ENCODE measurements at places on chromosomes 1 and 21.

DNA sequence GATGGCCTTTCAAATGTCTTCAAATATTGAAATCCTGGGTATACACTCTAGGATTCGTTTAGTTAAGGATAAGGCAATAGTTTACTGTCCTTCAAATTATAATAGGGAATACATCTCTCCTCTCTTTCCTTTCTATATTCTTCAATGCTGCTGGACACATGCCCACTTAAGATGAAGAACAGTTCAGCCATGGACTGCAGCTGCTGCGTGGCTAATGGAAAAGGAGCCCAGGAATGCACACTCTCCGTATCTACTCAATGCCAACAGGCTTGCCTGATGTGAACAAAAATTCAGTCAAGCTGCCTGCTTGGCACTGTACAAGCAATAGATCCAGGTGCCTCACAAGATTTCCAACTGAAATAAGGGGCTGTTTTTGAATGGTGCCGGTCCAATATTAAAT, 321.2 kb upstream of the LYPLAL1 start:
- no peak for DNase-seq

DNA sequence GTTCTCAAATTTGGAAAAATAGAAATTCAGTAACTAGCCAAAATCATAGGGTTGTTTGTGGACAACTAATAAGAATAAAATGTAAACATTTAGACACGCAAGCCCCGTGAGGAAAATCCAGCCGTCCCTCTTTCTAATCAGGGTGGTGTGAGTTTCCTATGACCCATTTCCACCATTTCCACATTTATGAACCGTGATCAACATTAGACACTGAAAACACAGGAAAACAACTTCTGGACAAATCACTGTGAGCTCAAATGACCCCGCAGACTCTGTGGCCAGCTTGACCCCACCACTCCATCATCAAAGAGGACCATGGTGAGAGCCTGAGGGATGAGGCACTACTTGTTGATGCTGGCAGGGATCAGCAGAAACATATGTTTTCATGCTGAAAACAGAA, 101.0 kb downstream of the SIM2 start:
- DNase-seq, result no peak

- no peak for DNase-seq
Observed at GRCh38 chr1:6065093-6065858, 19.6 kb downstream of the KCNAB2 start.

DNA sequence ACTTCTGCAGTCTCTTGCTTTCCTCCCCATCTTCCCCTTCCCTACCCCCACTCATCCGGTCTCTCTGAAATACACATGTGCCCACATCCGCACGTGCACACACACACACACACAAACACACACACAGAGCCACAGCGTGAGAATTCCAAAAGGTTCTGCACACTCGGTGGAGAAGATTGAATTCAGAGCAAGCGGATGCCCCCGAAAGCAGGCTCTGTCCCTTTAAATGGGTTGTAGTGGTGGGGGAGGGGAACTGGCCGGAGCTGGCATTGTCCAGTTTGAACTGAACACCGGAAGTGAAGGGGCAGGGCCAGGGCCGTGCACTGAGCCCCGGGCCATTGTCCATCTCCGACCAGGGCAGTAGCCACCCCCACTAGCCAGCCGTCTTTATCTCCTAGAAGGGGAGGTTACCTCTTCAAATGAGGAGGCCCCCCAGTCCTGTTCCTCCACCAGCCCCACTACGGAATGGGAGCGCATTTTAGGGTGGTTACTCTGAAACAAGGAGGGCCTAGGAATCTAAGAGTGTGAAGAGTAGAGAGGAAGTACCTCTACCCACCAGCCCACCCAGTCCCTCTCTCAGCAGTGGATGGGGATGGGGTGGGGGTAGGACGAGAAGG, 1.3 kb upstream of the LIN28A start:
- no peak for DNase-seq

GRCh38 chr1:39317111-39317510, 112.6 kb downstream of the MACF1 start:
- no peak for DNase-seq

- no peak for DNase-seq
Observed at GRCh38 chr1:169487133-169487532, 1.4 kb upstream of the SLC19A2 start.

DNA sequence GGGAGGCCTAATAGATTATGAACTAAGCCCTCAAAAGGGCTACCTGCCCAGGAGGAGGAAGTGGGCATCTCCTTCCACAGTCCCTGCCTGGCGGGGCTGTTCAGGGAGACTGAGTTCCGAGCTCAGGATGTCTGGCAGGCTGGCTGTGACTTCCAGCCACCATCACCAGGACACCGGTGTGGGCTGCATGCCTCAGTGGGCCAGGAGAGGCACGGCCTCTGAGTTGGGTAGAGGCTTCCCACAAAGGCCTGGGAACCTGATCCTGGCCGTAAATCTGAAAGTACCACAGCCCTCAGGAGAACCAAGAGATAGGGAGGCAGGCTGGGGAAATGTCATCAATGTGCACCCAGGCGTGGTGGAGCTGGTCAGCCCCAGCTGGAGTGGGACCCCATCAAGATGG, 29.1 kb downstream of the NTPCR start:
- DNase-seq, result no peak

- no peak for DNase-seq
Observed at GRCh38 chr1:116836099-116836498, 73.6 kb upstream of the PTGFRN start.

DNA sequence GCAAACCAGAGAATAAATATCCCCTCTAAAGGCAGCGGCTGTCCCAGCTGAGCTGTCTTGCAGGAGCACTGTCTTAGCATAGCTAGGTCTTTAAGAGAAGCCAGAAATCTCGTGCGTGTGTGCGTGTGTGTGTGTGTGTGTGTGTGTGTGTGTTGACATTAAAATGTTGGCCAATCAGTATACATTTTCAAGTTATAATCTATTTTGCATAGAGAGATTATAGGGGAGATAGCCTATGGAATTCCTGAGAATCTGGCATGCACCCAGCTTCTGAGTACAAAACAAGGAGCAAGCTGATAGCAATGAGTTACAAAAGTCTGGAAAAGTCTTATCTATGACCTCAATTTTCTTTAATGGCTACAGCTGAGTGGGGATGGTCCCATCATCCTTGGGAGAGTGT, 17.7 kb downstream of the METTL13 start:
- DNase-seq, result no peak

- DNase-seq, result no peak
Observed at GRCh38 chr1:26745191-26745590, 42.6 kb upstream of the PIGV start.

DNA sequence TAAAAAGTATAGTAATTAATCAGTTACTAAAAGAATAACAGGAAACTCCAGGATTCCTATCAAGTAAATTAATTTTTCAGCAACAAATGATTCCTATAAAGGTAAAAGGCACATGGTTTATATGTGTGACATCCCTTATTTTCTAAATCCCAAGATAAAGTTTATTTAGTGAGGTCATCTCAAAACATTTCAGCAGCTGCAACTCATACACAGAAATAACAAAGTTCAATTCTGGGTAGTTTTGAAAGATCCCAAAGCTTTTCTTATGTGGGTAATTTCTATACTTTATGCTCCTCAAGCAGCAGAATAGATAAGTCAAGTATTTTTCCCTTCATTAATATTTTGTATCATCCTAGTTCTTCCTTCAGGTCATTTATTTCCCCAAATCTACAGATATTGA, 117.7 kb downstream of the EIF4G3 start:
- DNase-seq, result no peak

GRCh38 chr1:77412820-77413530, 131.2 kb downstream of the AK5 start:
- no peak for DNase-seq
